ENCODE measurements at places on chromosomes 2 and 18.
A peak's percentile ranks its signal among the peaks of the same experiment; 100 is the strongest.

DNA sequence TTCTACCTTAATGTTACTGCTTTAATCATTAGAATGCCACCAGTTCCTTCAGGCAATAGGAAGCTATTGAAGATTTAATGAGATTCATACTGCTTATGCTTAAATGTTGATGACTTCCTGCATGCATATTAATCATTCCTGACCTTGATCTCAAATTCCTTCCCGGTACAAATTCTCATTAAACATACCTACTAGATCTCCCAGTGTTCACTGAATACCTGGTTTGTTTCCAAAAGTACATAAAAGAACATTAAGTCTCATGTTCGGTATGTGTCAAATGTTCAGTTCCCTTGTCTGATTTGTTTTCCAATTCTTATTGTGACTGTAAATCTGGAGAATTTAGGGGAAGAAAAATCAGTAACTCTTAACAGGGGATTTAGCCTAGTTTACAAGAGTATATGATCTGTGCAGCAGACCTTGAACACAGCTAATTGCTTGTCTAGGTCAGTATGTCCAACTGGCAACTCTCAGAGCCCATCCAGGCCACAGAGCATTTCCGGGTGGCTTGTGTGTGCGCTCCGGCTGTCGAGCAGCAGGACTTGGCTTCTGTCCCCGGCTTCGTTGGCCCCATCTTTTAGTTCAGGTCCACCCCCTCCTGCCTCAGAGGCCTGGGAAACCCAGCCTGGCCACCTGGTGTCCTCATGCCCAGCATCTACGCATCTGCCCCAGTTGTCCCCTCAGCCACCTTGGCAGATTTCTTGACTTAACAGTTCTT lies 13.1 kb downstream of the METAP1D start:
- no peak for DNase-seq

- DNase-seq, result no peak
Measured at GRCh38 chr2:240140511-240140910, at the start of gene OTOS. Gene OTOS (minus strand): TSS chr2:240140658. CDS start chr2:240140326, 332 bp downstream.

DNA sequence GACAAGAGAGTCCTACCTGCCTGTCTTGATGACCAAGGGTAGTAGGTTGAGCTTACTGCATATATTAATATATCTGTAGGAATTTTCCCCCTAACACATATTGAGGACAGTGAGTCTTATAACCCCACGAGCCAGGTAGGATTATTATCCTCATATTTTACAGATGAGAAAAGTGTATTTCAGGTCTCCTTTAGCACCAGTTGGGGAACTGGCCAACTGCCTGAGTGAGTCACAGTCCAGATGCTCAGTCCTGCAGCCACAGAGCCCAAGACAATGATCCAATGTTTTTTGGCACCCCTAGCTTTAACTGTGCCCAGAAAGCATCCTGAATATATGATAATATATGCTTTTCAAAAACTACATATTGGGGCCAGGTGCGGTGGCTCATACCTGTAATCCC lies 30.8 kb upstream of the GLS start:
- no peak for DNase-seq

DNA sequence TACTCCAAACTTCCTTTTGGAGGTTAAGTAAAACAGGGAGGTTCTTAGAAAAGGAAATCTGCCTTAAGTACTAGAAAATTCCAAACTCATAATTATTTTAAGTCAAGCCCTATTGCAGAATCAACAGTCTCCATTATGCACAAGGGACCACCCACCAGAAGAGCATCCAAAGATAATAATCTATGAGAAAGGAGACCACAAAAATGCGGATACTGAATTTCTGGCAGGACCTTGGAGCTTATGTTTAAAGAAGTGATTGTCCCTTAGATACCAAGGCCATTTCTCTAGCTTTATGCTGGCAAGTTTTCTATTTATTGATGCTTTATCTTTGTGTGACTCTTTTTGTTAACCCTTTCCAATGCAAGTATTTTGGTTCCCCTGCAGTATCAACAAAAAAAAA lies 404.0 kb upstream of the MMADHC start:
- no peak for DNase-seq

DNA sequence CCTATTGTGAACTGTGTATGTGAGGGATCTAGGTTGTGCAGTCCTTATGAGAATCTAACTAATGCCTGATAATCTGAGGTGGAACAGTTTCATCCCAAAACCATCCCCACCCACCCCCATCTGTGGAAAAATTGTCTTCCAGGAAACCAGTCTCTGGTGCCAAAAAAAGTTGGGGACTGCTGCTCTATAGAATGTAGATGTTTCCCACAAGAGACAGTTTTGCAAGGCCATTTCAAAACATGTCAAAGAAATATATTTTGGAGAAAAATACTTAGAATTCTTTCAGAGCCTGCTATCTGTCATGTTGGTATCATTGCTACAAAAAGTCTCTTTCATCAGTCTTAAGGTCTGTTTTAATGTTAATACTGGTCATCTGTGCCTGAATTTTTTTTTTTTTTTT lies 4.1 kb upstream of the SLC39A10 start:
- no peak for DNase-seq

- DNase-seq, result no peak
Measured at GRCh38 chr2:8134985-8135682, 546.7 kb upstream of the ID2 start.

DNA sequence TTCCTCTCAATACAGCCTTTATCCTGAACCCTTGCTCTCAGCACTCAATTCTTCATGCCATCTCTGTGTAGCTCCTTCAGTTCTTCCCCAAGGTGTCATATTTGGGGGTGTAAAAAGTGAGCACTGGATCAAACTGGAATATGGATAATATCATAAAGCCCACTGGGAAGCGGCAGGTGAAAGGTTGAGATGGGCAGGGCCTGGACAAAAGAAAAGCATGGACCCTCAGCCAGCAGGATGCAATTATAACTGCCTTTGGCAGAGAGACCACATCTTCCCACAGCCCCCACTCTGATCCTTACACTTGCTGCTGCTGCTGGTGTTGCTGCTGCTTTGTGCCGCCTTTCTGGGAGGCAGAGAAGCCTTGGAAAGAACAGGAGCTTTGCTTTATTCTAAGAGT lies 31.2 kb upstream of the STPG4 start:
- no peak for DNase-seq

- no peak for DNase-seq
Measured at GRCh38 chr2:64910972-64911433, 78.2 kb upstream of the SLC1A4 start.

DNA sequence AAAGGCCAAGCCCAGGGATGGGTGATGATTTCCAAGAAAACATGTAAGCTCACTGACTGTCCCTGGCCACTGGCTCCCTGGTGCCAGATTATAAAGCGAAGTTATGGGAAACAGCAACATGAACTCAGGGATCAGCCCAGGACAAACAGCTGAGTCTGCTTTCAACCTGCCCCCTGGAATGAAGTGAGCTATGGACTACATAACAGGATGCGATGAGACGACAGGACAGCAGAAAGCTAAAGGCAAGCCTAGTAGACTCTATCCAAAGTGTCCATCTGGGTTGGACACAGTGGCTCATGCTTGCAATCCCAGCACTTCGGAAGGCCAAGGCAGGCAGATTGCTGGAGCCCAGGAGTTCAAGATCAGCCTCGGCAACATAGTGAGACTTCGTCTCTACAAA lies 16.6 kb upstream of the KCMF1 start:
- DNase-seq, result no peak

- no peak for DNase-seq
Measured at GRCh38 chr2:11385847-11386246, 41.4 kb upstream of the ROCK2 start.

- peak; percentile 35 for DNase-seq
Measured at GRCh38 chr2:232781765-232782164, 5.4 kb upstream of the KCNJ13 start.

DNA sequence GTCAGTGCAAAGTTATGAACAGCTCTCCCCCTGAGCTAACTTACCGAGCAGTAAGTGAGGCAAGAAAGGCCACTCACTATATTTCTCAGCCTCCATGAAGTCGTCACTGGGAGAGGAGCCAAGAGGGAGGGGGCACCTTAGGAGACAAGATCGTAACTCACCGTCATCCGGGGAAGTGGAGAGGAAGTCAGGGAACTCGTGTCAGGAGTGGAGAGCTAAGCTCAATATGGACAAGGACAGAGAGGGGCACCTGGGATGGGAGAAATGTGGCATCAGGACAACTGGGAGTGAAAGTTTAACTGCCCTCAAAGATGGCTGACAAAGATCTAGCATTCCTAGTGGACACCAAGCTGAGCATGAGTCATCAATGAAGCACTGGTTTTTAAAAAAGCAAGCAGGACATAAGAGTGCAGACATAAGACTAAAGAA lies 37.1 kb downstream of the BCL11A start:
- DNase-seq, result no peak

DNA sequence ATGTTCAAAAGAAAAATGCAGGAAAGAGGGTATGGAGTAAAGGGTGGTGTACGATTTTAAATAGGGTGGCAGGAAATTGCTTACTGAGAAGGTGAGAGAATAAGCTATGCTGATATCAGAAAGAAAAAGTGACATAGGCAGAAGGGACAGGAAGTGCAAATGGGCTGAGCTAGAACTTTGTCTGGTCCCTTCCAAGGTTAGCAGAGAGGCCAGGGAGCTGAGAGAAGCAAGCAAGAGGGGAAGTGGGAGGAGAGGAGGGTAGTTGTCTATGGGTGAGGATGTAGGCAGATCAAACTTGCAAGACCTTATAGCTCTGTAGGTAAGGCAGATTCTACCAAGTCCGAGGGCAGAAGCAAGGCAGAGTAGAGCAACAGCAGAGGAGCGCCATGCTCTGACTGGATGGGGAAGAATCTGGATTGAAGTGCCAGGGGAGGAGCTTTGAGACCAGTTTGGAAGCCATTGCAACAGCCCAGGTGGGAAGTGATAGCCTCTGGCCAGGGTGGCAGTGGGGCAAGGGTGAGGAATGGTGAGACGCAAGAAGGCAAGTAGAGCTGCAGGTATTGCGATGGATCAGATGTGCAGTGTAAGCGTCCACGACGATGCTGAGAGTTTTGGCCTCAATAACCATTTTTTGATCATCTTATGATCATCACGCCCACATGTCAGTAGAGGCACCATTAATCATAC lies 134.4 kb upstream of the APCDD1 start:
- no peak for DNase-seq

DNA sequence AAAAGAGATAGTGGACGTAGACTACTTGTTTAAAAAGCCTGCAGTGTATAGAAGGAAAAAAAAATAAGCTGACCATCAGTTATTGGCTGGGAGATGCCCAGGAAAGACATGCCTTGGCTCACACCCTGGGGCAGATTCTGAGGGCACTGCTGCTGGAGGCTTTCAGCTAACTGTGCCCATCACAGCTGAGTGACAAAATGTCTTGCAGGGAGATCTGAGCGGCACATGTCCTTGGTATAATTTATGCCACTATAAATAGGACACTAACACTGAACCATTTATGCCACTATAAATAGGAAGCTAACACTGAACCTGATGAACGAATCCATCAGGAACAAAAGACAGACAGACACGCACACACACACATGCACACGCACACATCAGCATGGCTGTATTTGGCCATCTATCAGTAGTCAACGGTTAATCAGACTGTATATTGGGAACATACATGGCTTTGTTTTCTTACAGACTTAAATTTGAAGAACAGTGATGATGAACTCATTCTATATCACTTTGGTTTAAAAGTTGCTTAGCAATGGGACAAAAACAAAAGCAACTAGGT lies 68.2 kb upstream of the NOSTRIN start:
- no peak for DNase-seq

- DNase-seq, result no peak
Measured at GRCh38 chr18:57863706-57864105, 60.6 kb upstream of the ATP8B1 start.

- DNase-seq, result no peak
Measured at GRCh38 chr2:111239581-111240249, 119.0 kb downstream of the BCL2L11 start.
